ENCODE measurements at places on chromosomes 1 and 21.

DNA sequence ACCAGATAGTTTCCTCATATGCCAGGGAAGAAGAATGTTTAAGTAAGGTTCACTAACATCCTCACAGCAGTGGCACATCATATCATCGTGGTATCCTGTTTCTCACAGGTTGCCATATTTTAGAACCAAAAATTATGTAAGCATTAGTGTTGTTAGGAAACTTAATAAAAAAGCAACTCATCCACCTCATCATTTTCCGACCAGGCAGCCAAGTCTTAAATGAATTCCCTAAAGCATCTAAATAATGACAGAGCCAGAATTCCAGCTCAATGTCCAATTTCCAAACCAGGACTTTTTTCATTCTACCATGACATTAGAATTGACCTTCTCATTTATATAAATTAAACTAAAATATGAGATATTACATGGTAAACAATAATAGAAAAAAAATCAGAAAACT lies 272.7 kb downstream of the NTNG1 start:
- no peak for DNase-seq

DNA sequence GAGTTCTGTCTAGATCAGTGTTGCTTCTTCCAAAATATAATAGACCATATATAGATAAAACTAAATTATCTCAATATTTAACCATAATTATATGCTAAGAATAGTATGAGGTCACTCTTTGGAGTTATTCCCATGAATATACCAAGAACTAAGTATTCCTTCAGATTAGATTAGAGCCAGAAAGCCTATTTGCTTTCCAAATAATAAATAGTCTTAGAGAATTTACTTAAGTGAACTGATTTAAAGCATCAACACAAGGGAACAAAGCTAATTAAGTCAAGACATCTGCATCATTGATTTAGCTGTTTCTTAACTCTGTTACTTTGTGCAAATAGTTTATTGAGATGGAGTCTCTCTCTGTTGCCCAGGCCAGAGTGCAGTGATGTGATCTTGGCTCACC lies 35.7 kb downstream of the FNBP1L start:
- DNase-seq, result no peak

GRCh38 chr1:185434721-185435120 lies 117.7 kb upstream of the IVNS1ABP start:
- no peak for DNase-seq

DNA sequence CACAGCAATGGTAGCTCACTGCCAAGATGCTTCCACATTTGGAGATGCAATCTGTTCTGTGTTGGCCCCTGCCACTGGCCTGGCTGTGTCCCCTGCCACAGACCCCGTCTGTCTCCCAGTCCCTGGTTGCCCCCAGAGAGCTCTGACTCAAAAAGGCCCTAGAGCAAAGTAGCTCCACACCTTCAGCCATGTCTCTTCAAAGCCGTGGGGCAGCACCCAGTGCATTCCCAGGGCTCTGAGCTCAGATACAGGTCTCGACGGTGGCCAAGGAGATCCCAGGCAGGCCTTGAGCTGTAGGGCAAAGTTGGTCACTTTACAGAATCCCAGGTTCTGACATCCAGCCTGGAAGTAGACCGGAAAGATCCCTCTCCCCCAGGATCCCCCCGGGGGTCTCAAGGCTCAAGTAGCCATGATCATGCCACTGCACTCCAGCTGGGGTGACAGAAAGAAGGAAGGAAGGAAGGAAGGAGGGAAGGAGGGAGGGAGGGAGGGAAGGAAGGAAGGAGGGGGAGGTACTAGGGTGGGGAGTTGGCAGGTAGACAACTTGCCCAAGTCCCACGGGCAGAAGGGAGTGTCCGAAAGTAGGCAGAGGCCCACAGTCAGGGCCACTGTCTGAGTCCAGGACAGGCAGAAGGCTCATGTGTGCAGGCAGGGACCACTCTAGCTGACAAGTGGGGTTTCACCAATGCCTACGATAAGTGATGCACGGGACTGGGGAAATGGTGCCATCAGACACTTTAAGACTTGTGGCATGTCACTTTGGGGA lies 4.8 kb upstream of the ARF1 start:
- DNase-seq, result no peak

DNA sequence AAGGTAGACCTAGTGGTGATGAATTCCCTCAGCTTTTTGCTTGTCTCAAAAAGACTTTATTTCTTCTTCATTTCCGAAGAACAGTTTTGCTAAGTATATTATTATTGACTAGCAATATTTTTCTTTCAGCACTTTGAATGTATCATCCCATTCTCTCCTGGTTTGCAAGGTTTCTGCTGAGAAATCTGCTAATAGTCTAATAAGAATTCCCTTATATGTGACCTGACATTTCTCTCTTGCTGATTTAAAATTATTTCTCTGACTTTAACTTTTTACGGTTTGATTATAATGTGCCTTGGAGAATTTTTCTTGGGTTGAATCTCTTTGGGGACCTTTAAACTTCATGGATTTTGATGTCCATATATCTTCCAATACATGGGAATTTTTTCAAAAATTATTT lies 628.3 kb upstream of the ADGRL2 start:
- no peak for DNase-seq

DNA sequence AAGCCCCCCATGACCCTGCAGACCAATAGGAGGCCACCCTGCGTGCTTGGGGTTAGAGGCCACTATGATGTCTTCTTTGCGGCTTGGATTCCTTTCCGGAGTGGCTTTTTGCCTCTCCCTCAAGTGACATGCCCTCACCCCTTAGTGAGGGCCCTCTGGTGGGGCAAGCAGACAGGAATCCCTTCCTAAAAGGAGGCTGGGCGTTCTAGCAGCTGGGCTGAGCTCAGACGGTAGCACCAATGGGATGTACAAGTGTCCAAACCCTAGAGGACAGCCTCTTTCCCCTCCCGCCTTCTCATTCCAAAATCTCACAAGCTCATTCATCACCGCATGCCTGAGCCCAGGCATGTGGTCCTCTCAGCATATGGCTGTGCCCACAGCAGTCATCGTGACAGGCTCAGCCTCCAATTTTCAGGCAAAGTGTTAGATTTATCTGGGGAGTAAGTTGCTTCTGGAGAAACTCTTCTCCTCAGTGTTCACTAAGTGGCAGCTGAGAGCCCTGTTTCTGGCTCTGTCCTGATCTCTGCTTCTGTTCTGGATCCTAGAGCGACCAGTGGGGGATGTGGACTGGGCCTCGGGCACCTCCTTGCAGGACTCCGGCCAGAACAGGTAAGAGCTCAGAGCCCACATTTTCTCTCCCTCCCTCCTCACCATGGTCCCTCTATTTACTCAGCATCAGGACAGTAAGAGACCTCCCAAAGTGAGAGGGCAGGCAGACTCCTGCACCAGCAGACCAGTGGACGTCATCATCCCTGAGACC lies 4.8 kb downstream of the KIAA1614 start:
- DNase-seq, result peak; percentile 33

DNA sequence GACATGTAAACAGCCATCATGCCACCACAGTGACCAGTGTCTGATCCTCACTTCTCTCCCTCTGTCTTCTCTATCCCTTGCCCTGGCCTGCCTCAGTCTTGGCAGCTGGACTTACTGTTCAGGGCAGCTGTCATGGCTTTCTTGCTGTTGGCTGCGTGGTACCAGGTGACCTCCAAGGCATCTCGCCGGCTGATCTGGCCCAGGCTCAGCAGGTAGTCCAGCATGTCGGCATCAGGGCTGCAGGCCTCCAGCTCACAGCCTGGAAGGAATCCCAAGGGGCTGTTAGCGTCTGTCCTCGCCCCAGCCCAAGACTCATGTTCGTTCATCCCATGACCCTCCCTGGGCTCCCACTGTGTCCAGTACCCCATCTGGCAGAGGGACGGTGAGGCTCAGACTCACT lies 3.6 kb downstream of the FAM151A start:
- DNase-seq, result no peak

GRCh38 chr1:200949626-200950025 lies 54.9 kb downstream of the INAVA start:
- no peak for DNase-seq

DNA sequence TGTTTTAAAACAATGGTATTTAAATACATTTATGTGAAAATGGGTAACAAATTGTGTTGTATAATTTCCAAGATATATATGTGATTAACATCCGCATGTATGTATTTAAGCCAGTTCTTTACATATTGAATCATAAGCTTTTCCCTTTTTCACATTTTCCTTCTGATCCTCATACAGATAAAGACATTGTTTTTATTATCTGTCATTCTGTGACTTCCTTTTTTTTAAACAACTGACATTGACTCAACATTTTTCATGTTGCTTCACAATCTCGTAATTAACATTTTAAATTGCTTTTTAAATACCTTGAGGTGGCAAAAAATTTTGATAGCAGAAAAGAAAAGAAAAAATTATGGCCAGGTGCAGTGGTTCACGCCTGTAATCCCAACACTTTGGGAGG lies 1.4 kb downstream of the STXBP3 start:
- DNase-seq, result peak; percentile 64

GRCh38 chr1:27689423-27690173 lies 17.6 kb upstream of the IFI6 start:
- DNase-seq, result no peak

- peak; percentile 43 for DNase-seq
These were observed 4.8 kb upstream of the DNAJC28 start for GRCh38 chr21:33496345-33496744.

- no peak for DNase-seq
These were observed 2.4 kb upstream of the USP33 start for GRCh38 chr1:77762072-77762476.

- DNase-seq, result no peak
These were observed 587.3 kb downstream of the PTPRC start for GRCh38 chr1:199226163-199226562.

DNA sequence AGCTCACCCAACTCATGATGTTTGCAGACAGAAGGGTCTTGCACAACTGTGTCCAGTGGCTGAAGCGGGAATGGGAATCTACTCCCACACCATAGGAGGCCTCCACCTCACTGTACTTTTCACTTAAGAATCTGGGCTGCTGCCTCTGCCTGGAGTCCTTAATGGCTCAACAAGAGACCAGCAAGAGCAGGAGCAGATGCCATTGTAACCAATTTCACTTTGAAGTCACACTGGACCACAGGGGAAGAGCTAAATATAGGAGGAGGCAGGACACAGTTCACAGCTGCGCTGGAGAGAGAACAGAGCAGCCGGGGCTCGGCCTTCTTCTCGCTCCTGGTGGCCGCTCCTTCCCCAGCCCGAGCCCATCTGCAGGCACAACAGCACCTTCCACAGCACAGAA lies 120.4 kb downstream of the SIPA1L2 start:
- no peak for DNase-seq

DNA sequence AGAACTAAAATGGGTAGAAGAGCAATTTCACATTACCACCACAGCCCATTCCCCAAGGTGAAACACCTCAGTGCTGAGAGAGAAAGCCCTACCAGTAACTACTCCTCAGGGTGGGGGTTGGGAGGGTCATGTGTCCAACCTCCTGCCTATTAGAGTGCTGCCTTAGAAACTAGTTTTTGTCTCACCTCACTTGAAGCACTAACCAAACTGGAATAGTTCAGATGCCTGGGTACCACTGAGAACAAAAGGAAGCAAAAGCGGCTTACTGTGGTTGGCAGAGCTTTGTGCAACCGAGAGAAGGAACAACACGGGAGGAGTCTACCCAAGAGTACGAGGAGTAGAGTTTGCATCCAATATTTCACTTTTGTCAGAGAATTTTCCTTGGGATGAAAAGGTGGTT lies 1207.5 kb upstream of the ADGRL2 start:
- no peak for DNase-seq

DNA sequence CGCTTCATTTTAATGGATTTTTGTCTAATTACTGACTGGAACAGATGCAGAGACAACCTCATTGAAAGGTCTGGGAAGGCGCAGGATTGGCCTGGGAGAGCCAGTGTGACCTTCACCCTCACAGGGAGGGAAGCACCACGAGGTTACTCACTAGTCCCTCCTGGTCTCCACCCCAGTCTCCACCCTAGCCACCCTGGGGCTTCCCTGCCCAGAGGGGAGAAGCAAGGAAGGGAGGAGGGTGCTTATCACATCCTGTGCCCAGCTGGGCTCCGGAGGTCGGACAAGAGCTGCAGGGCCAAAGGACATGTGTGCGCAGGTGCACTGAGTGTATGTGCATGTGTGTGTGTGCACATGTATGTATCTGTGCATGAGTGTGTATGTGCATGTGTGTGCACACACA lies 220.1 kb upstream of the VAMP3 start:
- no peak for DNase-seq

DNA sequence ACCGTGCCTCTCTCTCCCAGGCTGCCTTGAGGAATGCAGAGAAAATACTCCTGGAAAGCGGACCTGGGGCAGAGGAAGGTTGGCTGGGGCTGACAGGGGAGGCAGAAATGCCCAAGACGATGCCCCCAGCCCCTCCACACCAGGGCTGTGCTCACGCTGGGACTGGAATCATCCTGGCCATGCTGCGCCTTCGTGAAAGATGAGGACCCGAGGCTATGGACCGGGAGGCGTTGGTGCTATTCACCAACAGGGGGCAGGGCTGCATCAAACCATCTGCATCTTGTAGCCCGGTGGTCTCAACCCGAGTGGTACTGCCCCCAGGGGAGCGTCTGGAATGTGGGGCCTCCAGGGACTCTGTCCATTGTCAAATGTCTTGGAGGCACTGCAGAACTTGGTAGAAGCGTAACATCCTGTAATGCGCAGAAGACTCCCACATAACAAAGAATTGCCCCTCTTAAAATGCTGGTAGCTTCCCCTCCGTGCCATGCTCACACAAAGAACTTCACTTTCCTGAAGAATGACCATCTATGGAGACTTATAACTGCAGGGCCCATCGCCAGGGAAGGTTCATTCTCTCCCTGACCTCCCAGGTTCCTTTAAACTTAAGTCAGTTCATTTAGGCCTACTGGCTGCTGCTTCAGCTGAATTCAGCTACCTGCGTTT lies 251.2 kb downstream of the RRAGC start:
- DNase-seq, result peak; percentile 75

DNA sequence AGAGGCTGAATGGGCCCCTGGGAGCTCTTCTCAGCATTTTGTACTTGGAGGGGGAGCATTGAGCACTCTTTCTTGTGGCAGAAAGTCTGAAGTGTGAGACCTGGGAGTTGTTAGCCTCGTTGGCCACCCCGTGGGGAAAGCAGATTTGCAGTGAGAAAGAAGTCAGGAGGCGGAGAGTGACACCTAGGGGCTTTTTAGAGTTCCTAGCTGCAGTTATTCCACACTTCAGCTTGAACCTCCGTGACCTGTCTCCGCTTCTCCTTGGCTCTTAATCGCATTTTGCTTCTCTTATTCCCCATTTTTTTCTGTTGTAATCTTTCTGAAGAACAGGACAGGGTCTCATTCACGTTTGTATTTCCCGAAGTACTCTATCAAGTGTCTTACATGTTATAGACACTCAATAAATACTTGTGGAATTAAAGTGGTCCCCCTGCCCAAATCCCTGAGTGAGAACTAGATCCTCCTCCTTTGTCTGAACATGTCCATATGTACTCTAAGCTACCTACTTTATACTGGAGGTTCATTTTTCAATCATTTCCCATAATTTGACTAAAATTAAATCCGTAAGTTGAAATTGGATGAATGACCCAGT lies 14.5 kb upstream of the C1orf141 start:
- peak; percentile 96 for DNase-seq

- no peak for DNase-seq
These were observed 62.9 kb upstream of the HOOK1 start for GRCh38 chr1:59751801-59752200.

GRCh38 chr1:72288886-72289285 lies 6.5 kb upstream of the NEGR1 start:
- peak; percentile 22 for DNase-seq

All from hematopoietic multipotent progenitor cell treated with erythropoietin and hydrocortisone succinate and interleukin-3 and kit ligand, for 4 days (in vitro differentiated cells).